ENCODE measurements at places on chromosomes 16 and 17. TPM values are rescaled to one million over a fixed set of nuclear protein-coding genes. Genes with fewer than 3 reads are reported as not detected.
A peak's percentile ranks its signal among the peaks of the same experiment; 100 is the strongest.

Gene AANAT
- total RNA-seq, result not detected

Gene PYDC1
- total RNA-seq, result not detected

DNA sequence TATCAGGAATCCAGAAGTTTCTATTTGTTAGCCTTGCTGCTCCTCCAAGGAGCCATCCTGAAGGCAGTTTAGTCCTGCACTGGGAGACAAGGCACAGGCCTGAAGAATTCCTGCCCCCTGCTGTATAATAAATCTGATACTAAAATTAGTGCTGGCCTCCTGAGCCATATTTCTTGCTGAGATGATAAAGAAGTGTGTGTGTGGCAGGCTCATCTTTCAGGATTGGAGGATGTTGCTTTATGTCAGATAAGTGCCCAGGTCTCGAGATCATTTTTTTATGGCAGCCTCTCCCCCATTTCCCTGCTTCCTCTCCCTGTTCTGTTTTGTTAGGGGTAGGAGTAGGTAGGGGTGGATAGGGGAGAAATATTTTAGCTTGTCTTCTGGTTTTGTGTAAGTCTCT lies 26.0 kb downstream of the MSI2 start:
- DNase-seq, result no peak

Gene SMG6
- total RNA-seq, result 23.8 TPM

Gene ARHGAP44
- total RNA-seq, result 0.22 TPM

Gene SYCE1L
- total RNA-seq, result 2.8 TPM

- DNase-seq, result no peak
Measured at GRCh38 chr17:48970224-48970623, 1.8 kb upstream of the GIP start.

GRCh38 chr17:80269405-80269807 lies 8.8 kb downstream of the RNF213 start:
- DNase-seq, result no peak

Gene RCVRN
- not detected for total RNA-seq

Gene TP53TG3D
- 0.20 TPM for total RNA-seq

GRCh38 chr17:69523244-69523861 lies 108.9 kb downstream of the MAP2K6 start:
- DNase-seq, result peak; percentile 80

Gene SHISA6
- not detected for total RNA-seq

GRCh38 chr17:73841431-73842060 lies 197.3 kb upstream of the SDK2 start:
- DNase-seq, result no peak

- no peak for DNase-seq
Measured at GRCh38 chr17:38540514-38541045, 65.2 kb downstream of the SRCIN1 start.

- DNase-seq, result no peak
Measured at GRCh38 chr16:76527244-76527643, 250.0 kb downstream of the CNTNAP4 start.

- no peak for DNase-seq
Measured at GRCh38 chr17:28940675-28941074, 10.6 kb downstream of the PHF12 start.

DNA sequence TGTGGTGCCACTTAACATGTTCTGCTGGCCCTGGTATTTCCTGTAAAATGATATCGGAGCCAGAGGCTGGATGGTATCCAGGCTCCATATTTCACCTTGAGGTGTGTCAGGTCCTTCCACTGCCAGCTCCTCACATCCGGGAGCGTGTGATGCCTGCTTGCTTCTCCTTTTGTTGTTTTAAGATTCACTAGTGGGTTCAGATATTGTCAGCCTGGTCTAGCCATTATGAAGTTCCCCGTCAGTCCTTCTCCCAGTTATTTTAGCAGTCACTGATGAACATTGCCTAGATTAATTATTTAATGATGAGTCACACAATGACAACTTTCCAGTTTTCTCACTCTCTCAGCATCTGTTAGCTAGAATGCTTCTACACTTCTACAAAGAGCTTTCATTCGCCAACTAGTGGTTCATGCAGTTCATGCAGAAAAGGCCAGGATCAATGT lies 11.3 kb downstream of the DNAAF1 start:
- DNase-seq, result no peak

DNA sequence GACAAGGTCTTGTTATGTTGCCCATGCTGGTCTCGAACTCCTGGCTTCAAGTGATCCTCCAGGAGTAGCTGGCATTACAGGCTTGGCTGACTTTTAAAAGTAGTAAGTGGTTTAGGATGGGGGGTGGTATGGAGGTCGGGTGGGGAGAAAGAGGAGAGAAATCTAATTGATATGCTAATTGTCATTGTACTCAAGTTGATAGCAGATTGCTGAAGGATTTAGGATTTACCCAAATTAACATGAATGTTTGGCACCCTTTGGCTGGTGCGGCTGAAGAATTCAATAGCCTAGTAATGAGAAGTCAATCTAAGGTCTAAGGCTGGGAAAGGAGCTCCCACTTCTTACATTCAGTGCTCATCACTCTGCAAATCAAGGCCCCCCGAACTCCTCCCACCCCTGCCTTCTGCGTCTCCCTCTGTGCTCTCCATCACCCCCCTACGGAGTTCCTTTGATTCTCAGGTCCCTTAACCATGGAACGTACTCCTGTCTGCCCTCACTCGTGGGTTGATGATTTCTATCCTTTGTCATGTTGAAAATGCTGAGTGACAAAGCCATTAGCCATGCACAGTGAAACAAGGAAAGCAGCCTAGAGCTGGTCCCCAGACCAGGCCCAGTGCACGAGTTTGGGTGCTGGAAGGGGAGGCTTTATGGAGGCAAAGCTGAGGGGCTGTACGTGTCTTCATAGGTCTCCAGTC lies 17.3 kb downstream of the CDH13 start:
- no peak for DNase-seq

Gene KRT16
- total RNA-seq, result not detected

Gene GOT2
- 34.2 TPM for total RNA-seq

Gene PRSS33
- not detected for total RNA-seq

- no peak for DNase-seq
Measured at GRCh38 chr17:48734333-48735061, 5.9 kb upstream of the HOXB13 start.

DNA sequence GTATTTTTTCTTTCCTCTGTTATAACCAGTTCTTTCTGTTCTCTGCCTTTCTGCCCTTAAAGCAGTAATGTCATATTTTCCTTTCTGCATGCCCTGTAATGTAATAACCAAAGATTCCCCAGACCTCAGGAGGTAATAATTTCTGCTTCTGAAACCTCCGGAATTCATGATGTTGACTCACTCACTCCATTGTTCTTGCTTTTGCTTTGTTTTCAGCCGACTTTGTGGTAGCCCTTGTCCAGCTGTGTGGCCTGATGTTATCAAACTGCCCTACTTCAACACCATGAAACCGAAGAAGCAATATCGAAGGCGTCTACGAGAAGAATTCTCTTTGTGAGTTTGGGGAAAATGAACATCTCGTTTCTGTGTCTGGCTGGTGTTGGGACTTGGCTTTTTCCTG lies 55.9 kb downstream of the CDK12 start:
- DNase-seq, result peak; percentile 86

DNA sequence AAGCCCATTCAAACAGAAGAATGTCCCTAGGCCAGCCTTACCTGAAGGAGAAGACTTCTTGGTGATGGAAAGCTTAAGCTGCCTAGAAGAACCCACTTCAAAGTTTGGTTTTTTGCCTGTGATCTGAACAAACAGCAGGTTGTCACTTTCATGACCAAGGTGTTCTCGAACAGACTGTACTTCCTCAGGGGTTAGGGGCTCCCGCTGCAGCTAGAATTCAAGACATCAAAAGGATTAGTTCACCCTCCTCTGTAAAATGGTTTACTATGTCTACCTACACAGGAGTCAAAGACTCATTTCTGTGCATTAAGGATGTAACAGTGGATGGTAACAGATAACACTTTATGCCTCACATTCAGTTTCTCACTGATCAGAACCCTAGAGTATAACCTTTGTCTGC lies 13.2 kb downstream of the CIAPIN1 start:
- DNase-seq, result no peak

GRCh38 chr17:1301546-1301945 lies 22.1 kb downstream of the TRARG1 start:
- DNase-seq, result no peak

DNA sequence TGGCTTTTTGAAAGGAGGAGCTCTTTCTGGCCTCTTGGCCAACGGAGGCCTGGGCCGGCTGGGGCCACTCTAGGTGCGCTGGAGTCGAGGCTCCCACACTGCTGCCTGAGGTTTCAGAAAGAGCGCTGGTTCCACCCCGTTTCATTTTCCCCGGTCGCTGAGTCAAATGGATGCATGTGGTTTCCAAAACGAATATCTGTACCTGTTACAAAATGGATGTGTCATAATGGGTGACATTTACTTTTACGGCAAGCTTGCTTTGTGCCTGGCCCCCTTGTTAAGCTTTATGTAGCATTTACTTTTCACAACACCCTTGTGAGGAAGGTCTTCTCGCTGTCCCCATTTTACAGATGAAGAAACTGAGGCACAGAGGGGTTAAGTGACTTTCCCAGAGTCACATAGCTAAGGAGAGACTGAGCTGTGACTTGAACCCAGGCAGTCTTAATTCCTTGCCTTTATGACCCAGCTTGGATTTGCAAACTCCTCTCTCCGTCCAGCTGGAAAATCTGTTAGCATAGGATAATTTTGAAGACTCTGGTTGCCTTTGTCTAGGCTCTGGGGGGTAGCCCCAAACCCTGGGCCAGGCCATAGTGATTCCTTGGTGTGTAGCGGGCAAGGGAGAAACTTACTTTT lies 10.6 kb downstream of the KSR1 start:
- peak; percentile 27 for DNase-seq

DNA sequence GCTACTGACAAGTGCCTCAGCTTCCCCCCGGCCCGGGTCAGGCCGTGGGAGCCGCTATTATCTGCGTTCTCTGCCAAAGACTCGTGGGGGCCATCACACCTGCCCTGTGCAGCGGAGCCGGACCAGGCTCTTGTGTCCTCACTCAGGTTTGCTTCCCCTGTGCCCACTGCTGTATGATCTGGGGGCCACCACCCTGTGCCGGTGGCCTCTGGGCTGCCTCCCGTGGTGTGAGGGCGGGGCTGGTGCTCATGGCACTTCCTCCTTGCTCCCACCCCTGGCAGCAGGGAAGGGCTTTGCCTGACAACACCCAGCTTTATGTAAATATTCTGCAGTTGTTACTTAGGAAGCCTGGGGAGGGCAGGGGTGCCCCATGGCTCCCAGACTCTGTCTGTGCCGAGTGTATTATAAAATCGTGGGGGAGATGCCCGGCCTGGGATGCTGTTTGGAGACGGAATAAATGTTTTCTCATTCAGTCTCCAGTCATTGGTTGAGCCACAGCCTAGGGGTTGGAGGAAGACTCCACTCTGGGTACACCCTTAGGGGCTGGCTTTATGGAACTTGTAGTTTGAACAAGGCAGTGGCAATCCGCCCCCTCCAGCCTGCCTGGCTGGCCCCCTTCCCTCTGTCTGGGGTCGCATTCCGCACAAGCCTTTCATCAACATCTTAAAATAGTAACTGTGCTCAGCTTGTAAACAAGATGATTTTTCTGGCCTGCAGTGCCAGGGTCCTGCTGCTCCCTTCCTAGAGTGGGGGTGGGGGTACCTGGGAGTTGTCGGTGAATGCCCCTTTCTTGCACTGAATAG lies 4.1 kb downstream of the SYNGR2 start:
- DNase-seq, result no peak

Gene NOTUM
- under 0.01 TPM for total RNA-seq

GRCh38 chr17:80667462-80668277 lies 123.0 kb downstream of the RPTOR start:
- no peak for DNase-seq

DNA sequence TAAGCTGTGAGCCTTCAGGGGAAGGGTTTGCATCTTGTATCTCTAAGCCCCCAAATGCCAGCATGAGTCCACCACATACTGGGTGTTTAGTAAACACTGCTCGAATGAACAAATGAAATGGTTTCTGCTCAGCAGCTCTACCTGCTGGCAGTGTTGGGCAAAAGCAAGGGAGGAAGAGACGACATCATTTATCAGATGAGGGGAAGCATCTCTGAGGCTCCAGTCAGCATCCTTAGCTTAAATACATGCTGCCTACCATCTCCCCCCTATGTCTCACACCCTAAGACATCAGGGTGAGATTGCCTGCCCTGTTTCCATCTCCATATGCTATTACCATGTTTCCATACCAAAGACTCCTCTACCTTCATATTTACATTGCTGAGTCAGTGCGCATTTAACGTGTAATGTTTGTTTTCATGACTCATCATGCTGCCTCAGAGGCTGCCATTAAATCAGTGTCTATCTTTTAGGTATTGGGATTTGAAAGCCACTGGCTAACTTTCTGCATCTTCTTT lies 379.8 kb downstream of the UTP18 start:
- DNase-seq, result peak; percentile 1

GRCh38 chr17:70080541-70081347 lies 5.7 kb downstream of the KCNJ16 start:
- no peak for DNase-seq

Gene RGS11
- 0.20 TPM for total RNA-seq

- no peak for DNase-seq
Measured at GRCh38 chr17:10035885-10036284, 130.8 kb upstream of the RCVRN start.

Gene SERPINF2
- under 0.01 TPM for total RNA-seq

Data from lung microvascular endothelial cell (primary cell).